ENCODE measurements at places on chromosomes 5 and 9.

GRCh38 chr5:130316971-130317680 lies 412.9 kb downstream of the CHSY3 start:
- DNase-seq = no peak

DNA sequence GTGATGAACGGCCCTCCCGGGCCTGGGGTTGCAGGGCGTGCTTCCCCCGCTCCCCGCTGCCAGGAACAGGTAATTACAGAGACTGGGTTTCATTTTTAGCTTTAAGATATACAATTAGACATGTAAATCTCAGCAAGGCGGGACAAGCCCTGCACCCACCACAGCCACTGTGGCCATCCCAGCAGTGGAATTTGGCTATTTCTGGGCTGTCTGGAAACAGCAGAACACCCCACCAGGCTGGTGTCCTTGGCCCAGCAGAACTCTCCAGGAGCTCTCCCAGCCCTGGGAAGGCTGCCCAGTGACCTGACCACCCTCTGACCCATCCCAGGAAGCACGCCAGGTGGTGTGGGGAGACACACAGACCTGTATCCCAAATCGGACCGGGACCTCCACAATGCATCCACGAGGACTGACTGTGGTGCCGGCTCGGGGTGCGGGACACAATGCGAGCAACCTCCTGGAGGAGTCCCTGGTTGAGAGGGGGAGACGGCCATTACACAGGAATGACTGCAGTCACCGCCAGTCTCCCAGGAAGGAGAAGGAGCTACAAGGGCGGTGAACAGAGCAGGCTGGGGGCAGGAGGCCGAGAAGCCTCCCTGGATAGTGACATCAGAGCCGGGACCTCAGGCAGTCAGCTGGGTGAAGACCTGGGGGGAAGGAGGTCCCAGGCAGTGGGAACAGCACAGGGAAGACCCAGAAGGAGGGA lies 17.3 kb downstream of the EEIG1 start:
- no peak for DNase-seq

DNA sequence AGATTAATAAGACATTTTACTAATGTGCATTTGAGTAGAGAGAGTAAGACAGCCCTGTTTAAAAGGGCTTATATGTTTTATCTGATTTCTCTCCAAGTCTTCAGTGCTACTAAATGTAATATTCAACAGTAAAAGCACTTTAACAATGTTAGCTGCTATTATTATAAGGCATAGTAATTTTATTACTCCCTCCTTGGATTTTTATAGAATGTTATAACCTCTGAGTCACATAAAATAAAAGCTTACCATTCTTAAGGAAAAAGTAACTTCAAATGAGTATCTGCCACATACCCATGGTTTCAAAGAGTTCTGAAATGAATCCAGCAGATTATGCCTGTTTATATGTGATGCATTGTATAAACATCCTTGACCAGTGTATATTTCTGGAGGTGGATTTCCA lies 19.0 kb downstream of the SPDL1 start:
- DNase-seq = no peak

DNA sequence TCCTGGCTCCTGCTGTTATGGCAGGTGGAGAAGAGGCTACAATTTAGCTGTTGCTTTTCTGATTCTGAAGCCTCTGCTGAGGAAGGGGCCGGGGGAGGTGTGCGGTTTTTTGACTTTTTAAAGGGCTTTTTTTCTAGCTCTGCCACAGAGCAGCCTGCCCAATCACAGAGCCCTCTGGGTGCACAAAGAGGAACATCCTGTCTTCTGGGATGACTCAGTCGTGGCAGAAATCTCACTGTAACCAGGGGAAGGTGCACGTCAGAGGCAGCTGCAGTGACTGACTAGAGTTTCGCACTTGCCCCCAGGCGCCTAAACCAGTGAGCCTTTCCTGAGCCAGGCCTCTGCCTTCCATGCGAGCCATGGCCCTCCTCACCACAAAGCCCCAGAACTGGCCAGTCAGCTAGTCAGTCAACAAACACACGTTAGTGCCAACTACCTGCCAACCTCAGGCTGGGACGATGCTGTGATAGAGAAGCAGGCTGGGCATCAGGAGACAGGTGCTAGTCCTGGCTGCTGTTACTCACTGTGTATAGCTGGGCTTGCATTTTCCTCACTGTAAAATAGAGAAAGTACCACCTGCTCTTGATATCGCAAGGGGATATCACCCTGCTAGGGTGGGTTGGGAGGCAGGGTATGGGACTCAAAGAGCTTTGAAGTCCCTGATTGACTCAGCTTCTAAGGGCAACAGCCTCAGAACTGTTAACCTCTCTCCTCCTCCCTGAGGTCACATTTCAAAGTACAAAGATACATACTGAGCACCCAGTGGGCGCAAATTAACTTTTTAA lies 2.2 kb downstream of the AKNA start:
- peak; percentile 86 for DNase-seq

DNA sequence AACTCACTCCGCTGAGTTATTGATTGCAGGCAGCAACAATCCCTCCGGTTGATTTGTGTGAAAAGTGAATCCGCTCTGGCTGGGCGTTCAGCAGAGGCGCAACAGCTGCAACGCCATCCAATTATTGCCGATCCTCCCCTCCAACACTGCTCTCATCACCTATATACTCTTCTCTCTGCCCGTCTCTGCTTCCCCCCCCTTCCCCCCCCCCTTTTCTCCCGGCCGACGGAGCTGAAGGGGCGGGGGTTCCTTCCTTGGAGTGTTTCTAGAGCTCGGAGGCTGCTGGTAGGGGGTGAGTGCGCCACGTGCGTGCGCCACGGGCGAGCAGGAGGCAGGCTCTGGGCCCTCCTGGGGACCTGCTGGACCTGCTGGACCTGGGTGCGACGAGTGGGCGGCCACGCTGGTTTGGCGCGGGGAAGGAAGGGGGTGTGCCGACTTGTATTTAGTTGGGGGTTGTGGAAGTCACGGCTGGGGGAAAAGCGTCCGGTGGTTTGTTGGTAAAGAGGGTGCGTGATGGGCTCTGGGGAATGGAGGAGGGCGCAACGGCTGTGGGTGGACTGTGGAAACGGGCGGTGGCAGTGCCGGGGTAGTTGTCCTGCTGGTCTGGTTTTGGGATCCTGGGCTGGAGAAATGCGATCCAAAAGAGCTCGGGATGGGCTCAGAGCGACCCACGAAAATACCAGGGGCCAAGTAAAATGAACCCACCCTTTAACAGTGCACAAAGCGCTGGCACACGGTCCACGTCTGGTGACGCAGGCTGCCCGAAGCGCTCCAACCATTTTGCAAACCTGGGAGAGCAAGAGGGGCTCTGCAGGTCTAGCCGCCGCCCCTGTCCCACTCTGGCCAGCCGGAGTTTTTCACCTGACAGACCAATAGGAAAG lies 6.4 kb upstream of the MEF2C start:
- peak; percentile 81 for DNase-seq
